SK-N-MC (cell line): ENCODE measurements at places on chromosomes 12 and 14.

GRCh38 chr12:105363890-105364289 is 33.4 kb downstream of the C12orf75 start:
- no peak for DNase-seq

DNA sequence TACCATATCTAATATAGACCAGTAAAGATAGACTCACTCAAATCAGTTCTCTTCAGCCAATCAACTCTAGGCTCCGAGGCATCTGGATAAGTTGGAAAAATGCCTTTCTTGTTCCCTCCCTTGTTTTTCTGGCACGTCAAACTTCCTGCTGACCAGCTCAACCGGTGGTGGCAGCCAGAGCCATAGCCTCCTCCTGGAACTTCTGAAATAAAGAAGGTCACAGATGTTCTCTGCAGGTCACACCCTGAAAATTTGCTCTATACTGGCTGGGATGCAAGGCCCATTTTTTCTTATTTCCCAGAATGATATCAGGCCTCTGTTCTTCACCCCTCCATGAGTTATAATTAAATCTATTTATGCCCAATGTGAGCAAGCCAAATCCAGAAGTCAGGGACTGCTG is 81.9 kb downstream of the BMP4 start:
- DNase-seq: no peak

GRCh38 chr12:63294327-63294632 is 143.3 kb upstream of the AVPR1A start:
- no peak for DNase-seq

DNA sequence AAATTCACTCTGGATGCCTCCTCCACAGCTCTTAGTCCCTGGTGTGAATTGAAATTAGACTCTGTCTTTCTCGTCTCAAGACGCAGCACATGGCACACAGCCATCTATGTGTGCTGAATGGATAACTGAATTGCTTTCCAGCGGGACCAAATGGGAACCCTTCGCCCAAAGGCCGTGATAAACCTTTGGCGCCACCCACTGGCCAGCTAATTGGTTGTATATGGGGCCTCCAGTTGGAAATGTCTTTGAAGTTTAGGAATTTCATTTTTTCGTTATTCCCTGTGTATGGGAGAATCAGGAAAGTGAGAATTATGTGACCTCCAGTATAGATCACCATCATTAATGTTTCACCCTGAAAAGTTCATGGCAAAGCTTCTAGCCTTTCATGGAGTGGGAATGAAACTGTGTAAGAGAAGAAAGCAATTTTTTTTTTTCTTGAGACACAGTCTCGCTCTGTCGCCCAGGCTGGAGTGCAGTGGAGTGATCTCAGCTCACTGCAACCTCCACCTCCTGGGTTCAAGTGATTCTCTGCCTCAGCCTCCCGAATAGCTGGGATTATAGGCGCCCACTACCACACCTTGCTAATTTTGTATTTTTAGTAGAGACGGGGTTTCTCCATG is 9.8 kb upstream of the HSP90AA1 start:
- no peak for DNase-seq

DNA sequence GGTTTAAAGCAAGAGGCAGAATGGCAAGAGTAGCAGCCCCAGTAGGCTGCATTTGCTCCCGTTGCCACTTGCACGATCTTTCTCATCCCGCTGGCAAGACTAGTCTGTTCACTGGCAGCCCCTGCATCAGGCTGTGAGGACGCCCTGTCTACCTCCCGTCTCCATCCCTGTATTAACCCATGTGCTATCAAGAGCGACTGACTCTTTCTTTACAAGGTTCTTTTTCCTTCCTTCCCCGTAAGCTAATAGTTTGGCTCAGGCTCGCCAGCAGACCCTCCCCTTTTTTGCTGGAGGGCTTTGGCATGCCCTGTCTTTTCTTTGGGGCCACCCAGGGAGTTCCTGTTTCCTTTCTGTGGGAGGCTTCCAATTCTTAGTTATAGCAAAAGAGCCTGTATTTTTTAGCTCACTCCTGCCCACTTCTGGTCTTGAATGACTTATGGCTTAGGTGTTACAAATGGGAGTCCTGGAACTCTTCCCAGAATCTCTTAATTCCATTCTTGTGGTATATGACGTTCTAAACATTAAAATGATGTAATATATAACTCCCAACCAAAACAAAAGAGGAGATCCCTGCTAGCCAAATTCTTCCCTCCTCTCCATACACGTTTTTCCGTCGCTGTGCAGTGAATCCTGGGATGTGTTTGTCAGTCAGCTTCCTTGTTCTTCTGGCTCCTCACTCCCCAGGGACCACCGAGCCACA is 149.0 kb downstream of the PRKCH start:
- peak; percentile 77 for DNase-seq
